NK-92 treated with Interleukin-12 subunit alpha and Interleukin-12 subunit beta, amount 100 ng/mL, for 24 hours (cell line): ENCODE measurements at places on chromosomes 1 and 21.

- no peak for DNase-seq
Observed at GRCh38 chr21:42051788-42052187, 19.3 kb upstream of the UMODL1 start.

- no peak for DNase-seq
Observed at GRCh38 chr1:8241417-8242014, 76.4 kb upstream of the SLC45A1 start.

GRCh38 chr1:218459878-218460711, 115.0 kb downstream of the TGFB2 start:
- no peak for DNase-seq

GRCh38 chr1:187626056-187626455, 797.3 kb downstream of the PLA2G4A start:
- no peak for DNase-seq

GRCh38 chr1:188166654-188167053, 1337.9 kb downstream of the PLA2G4A start:
- no peak for DNase-seq

- DNase-seq: no peak
Observed at GRCh38 chr1:10712568-10713362, 83.7 kb downstream of the CASZ1 start.

DNA sequence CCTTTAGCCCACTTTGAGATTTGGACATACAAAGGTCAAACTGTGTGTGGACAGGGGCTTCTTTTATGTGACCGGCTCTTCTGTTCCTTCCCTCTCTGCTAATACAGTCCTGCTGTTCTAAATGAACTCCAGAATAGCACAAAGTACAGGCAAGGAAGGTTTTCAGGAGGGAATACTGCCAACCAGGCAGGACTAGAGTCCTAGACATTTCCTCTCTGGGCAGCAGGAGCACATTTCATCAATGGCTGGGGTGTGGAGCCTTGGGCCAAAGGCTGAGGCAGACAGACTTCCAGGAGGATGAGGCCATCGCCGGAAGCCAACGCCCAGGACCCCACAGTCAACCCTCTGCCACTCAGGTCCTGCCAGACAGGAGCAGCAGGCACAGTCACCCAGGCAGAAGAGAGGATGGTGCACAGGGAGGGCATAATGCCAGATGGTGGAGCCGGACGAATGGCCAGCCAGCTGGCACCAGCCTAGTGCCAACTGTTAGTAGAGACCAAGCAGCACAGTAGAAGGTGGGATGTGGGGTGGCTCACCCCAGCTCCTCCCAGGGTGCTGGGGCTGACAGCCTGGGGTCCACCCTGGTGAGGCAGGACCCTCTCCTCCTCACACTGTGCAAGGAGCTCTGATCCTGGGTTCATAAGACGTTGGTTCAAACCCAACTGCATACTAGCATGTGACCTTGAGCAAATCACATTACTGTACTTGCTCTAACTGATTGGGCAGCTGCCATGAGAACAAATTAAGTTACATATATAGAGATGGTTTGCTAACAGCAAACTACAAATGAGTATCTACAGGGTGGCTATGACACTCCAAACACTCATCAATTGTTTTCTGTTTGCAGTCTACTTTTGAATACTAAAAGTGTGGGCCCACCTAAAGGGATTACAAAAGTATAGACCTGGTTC, 410.7 kb downstream of the SIPA1L2 start:
- no peak for DNase-seq

- no peak for DNase-seq
Observed at GRCh38 chr1:101165954-101166353, 70.9 kb upstream of the S1PR1 start.

GRCh38 chr21:28818663-28819278, 173.9 kb downstream of the LTN1 start:
- DNase-seq: no peak
